CD4-positive, alpha-beta T cell treated with Interleukin-21 for 1 hour (primary cell): ENCODE measurements at places on chromosomes 7 and 10.

- DNase-seq = no peak
Measured at GRCh38 chr10:86339226-86339865, 27.2 kb downstream of the GRID1 start.

DNA sequence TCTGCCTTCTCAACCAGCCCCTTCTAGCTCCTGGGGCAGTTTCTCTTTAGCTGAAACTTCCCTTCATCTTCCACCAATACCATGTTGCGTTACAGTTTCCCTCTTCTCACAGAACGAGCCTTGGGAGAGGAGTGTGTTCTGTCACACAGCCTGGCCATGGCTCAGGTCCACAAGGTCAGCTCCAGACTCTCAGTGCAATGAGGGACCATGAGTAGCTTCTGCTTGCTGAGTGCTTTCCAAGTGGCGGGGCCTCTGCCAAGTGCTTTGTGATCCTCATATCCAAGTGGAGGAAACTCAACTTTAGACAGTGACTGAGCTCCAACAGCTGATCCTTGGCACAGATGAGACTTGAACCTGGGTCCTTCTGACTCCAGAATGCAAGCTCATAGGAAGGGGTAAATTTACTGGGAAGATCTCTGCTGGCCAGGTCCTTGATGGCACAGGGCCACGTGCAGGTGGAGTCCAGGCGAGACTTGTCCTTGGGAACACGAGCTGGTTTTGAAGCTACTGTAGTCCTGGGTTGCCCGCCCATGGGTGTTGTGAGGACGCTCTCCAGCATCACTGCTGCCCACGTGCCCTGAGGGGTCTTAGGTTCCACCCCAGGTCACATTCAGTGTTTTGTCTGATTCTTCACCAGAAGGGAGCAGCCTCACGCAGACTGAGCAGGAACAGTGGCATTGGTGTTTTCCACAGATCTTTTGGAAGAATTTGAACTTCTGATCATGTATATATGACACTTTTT is 238.0 kb downstream of the EBF3 start:
- DNase-seq = no peak

- no peak for DNase-seq
Measured at GRCh38 chr7:111071556-111071955, 19.4 kb upstream of the LRRN3 start.

DNA sequence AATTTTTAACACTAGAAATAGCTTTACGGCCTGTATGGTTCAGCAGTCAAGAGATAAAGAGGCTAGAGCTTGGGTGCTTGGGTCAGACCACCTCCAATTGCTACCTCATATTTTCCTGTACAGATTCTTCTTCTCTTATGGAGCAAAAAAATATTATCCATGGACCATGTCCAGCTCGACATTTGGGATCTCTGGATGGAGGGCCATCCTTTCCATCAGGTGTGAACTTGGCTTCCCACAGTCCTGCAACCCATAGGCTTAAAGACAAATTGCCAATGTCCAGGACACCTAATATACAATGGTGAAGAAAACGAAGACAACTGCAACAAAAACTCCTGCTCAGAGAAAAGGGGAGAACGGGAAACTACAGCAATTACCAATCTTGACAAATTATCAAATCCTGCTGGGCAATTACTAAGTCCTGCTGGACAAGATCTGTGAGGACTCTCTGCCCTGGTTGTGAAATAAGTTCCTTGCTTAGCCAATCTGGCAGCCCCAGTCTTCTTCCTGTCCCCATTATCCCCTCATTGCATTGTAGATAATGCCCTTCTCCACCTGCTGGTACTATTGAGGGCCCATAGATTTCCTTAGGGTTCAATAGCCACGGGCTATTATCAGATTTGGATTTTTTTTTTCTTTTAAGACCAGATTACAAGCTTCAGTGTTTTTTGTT is 42.0 kb upstream of the BRAF start:
- DNase-seq = no peak

- no peak for DNase-seq
Measured at GRCh38 chr10:22183771-22184461, 33.9 kb downstream of the EBLN1 start.

GRCh38 chr7:96250776-96251361 is 71.0 kb downstream of the SLC25A13 start:
- DNase-seq = no peak

DNA sequence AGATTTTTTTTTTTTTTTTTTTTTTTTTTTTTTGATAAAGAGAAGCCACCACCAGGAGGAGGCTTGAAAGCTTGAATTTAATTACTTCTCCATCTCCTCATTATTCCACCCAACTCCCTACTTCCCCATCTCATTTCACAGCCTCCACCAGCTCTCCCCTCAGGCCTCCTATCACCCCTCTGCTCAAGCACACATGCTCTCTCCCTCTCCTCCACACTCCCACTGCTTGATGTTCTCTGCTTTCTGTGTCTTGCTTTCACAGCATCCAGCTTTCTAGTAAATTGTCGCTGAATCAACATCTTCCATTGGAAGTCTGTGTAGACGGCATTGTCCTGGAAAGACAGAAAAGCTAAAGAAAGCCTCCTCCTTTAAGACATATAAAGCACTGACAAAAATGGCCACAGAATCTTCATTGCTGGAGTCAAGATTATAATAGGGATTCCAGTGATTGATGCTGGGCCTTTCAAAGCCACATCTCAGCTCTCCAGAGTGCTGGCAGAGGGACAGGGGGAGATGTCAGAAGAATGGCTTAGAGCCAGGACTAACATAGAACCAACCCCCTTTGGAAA is 58.3 kb downstream of the DOCK4 start:
- DNase-seq = no peak

DNA sequence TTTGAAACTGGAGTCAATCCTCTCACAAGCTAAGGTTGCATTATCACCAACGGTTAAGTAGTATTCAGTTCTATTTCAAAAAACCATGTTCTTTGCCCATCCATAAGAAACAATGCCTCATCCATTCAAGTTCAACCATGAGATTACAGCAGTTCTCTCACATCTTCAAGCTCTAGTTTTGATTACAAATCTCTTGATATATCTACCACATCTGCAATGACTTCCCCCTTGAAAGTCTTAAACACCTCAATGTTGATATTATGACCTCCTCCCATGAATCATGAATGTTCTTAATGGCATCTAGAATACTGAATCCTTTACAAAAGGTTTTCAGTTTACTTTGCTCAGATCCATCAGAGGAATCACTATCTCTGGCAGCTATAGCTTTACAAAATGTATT is 81.8 kb downstream of the JMJD1C start:
- no peak for DNase-seq
